ENCODE measurements at places on chromosomes 11 and 22.

- no peak for DNase-seq
Measured at GRCh38 chr11:128936606-128937251, 5.9 kb downstream of the TP53AIP1 start.

DNA sequence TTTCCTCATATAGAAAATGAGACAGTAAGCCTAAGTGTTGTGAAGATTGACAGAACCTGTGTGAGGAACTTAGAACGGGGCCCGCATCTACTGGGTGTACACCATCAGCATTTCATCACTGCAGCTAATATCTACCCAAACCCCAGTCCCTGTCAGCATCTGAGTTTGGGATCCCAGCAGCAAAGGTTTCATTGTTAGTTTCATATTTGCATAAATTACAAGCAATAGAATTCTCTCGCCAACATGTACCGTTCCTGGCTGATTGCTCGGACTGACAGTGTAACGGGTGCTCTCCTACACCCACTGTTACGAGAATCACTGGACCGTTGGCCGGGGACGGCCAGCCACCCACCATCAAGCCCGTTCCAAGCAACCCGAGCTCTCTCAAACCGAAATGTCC is 10.4 kb upstream of the TMPRSS6 start:
- no peak for DNase-seq

DNA sequence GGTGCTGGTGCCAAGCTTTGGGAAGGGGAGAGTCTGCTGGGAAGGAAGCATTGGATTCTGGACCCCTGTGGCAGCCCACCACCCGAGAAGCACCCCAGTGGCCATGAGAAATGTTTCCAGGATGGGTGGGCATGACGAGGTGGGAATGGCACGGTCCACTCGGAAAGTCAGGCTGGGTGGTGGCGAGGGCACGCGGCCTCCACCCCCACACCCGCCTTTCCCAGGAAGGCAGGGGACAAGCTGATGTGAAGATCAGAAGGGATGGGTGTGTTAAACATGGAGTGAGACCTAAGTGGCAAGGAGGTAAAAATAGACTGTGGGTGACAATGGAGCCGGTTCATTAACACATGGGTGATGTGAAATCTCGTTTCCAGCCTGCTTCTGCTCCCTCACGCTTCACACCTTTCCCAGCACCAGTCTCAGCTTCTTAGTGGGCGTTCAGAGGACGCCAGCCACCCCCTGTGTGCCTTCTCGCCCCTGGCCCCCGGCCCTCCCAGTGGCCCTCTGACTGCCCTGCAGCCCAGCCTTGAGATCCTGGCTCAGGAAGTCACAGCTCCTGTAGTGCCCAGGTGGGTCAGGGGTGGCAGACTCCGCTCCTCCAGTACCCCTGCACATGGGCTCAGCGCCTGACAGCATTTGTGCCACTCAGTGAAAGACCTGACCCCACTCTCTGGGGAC is 27.6 kb downstream of the LRRC10B start:
- no peak for DNase-seq

DNA sequence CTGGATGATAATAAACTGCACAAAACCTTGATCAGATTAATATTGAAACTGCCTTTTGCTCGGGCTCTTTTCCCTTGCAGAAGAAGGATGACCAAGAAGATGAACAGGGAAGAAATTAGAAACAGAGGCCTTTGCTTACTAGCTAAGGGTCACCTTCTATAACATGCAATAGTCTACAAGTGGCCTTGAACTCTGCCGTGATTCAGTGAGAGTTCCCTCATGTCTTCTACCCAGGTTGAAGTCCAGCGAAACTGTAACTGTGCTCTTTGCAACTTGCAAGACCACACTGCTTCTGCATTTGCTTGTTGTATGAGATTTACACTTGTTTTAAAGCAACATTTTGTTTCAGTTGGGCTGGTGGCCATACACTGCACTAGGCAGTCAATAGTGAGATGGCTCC is 108.4 kb downstream of the IGLL1 start:
- no peak for DNase-seq

DNA sequence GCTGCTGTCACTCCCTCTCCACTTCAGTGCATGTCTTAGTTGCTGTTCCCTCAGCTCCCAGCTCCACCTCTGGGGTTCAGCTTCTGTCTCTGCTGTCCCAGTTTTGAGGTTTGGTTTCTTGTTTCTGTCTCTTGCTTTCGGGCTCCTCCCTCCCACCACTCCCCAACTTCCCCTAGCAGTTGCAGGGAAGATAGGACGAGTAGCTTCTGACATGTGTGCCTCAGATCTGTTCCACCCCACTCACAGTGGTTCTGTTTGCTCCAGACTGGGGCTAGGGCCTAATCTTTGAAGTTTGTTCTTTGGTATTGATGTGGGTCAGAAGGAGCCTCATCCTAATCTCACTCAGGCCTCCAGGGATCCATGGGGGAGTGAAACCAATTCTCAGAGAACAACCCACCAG is 2.6 kb upstream of the RRM1 start:
- no peak for DNase-seq

- no peak for DNase-seq
Measured at GRCh38 chr11:74397501-74398243, 561 bp downstream of the PGM2L1 start.

DNA sequence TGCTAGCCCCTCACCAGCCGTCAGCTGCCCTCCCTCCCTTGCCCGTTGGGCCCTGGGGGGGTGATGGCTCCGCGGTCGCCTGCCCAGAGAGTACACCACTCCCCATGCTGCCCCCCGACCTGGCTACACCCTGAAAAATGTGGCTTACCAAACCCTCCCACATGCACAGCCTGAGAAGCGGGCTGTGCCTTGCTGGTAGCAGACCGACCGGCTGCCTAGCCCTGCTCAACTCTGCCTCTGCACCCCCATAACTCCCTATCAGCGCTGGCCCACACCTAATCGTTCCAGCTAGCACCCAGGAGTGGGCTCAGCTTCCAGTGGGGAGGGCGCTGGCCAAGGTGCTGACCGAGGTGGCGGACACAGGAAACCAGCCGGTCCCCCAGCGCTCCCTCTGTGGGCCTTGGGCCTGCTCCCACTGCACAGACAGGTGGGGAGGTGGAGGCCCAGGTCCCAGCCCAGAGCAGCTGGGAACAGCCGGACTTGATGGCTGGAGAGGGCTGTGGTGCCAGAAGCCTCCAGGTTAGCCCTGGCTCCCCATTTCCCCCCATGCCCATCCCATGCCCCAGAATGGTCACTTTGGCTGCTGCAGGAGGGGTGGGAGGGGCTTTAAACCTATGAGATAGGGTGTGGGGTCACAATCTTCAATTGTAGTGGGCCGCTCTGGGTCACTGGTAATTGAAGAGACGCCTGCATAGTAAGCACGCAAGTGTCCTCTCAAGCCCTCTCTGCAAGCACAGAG is 32.1 kb upstream of the PRODH start:
- DNase-seq, result no peak

GRCh38 chr22:39471381-39472141 is 14.7 kb downstream of the MGAT3 start:
- DNase-seq, result no peak

DNA sequence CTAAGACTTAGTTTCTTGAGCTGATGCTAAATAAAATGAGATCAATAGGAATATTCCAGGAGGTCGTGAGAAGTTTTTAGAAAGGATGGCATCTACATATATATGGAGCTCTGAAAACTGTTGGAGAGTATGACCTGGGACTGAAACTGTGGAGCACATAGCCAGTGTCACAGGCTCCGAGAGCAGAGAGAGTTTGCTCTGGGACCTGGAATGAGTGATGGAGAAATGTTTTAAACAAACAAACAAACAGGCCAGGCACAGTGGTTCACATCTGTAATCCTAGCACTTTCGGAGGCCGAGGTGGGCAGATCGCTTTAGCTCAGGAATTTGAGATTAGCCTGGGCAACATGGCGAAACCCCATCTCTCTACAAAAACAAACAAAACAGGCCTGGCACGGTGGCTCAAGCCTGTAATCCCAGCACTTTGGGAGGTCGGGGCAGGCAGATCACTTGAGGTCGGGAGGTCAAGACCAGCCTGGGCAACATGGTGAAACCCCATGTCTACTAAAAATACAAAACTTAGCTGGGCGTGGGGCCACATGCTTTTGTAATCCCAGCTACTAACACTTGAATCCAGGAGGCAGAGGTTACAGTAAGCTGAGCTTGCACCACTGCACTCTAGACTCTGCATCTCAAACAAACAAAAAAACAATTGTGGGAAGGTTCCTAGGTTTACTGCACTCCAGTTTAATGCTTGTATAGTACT is 67.1 kb downstream of the SLC35F2 start:
- no peak for DNase-seq

DNA sequence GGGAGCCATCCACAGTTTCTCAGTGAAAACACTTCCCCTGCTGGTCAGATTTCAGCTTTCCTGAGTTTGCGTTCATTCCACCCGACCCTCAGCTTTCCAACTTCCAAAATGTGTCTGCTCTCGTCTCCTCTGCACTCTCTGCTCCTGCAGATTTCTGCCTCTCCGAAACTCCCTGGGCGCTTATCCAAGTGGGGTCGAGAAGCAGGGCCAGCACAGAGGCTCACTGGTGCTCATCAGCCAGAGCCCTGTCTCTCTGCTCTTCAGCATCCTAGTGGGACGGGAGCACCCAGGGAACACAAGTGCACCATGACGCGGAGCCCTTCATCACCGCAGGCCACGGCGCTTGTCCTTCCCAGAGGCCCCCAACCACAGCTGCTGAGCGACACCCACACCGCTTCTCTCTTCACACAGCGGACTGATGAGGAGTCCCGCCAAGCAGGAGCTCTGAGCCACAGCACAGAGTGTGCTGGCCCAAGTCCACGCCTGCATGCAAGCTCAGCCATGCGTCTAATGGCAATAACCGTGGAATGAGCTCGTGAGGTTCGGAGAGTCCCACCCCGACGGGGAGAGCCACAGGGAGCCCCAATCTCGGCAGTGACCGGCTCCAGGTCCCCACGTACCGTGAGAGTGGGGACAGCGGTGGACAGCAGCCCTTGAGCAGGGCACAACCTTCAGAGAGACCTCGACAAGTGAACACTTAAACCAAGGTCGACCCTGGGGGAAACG is 27.9 kb upstream of the MOB2 start:
- DNase-seq, result no peak

DNA sequence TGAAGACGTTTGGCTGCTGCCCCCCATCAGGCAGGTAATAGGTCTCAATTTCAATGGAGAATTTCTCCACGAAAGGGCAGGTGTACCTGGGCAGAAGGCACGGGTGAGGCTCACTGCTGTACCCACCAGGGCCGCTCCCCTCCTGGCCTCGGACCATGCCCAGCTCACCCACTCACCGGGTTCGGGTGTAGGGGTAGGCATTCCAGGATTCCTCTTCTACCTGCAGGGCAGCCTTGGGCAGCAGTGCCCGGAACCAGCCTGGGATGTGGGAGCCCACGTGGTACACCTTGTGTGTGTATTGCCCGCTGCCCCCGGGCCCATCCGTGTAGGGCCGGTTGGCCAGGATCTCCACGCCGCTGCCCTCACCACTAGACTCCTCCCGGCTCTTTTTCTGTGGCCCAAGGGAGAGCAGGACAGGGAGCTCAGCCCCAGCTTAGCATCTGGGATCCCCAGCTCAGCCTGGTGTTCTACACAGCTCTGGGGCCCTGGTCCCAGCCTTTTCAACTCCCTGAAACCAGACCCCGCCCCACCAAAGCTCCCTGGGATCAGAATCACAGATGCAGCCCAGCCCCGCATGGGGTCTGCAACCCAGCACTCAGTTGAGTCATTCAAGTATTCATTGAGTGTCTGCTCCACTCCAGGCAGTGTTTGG is 2.7 kb downstream of the PITPNM1 start:
- no peak for DNase-seq

DNA sequence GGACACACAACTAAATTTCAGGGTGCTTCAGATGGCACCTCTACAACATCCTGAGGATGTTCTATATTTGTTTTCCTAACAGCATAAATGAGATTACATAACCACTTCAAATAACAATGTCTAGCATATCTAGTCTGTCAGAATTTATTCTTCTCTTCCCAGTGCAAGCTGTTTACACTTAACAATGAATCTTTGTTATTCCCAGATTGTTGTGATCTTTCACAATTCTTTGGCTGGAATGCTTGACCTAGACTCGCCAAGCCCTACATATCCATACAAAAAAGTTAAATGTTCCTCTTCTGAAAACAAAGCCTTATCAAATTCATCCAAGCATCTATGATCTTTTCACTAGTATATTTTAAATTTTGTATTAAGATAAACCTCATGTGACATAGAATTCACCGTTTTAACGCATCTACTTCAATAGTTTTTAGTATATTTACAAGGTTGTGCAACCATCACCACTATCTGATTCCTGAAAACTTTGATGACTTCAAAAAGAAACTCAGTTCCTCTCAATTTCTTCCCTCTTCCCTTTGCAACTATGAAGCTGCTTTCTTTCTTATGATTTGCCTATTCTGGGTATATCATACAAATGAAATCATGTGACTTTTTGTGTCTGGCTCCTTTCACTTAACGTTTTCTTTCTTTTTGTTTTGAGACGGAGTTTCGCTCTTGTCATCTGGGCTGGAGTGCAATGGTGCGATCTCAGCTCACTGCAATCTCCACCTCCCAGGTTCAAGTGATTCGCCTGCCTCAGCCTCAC is 61.7 kb upstream of the CHRNA10 start:
- DNase-seq, result no peak

GRCh38 chr11:71070490-71071453 is 181.6 kb downstream of the SHANK2 start:
- DNase-seq, result no peak
